ENCODE measurements at places on chromosomes 7 and 10.

GRCh38 chr10:44856696-44857095 is 54.4 kb upstream of the TMEM72 start:
- H3K27me3 ChIP-seq, result no peaks in the 10 kb centered on the region
- H3K4me1 ChIP-seq, result no peaks in the 10 kb centered on the region

DNA sequence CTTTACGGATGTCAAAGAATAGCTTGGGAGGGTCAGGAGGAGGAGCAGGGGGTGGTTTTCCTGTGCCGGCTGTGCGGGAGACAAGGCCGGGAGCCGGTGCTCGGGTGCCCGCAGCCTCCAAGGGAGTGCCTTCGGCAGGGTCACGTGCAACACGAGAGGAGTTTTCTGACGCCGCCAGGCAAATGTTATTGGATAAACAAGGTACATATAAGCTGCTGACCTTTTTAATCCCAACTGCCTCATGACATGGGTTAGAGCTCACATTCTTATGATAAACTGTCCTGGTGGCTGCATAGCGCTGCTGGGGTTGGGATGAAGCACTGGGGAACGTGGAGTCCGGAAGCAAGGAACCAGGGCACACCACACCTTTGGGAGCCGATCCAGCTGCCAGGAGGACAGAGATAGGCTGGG is 124.8 kb upstream of the PDLIM1 start:
- no peaks in the 10 kb centered on the region for H3K27me3 ChIP-seq
- peak overlapping the region; percentile 10 for H3K27ac ChIP-seq
- DNase-seq, result no peak
- H3K4me3 ChIP-seq, result no peak overlapping the region
- H3K36me3 ChIP-seq, result peaks cover 45% of the 10 kb centered on the region

- H3K27ac ChIP-seq, result no peak overlapping the region
- H3K4me1 ChIP-seq, result no peaks in the 10 kb centered on the region
- H3K36me3 ChIP-seq, result no peaks in the 10 kb centered on the region
- no peak for DNase-seq
- H3K4me3 ChIP-seq, result no peak overlapping the region
- H3K27me3 ChIP-seq, result no peaks in the 10 kb centered on the region
These were observed 62.7 kb downstream of the DNAJC12 start for GRCh38 chr10:67775279-67775678.

GRCh38 chr7:108067844-108068243 is 62.3 kb downstream of the LAMB4 start:
- H3K27ac ChIP-seq, result no peak overlapping the region
- no peaks in the 10 kb centered on the region for H3K36me3 ChIP-seq
- no peaks in the 10 kb centered on the region for H3K27me3 ChIP-seq
- no peak for DNase-seq

DNA sequence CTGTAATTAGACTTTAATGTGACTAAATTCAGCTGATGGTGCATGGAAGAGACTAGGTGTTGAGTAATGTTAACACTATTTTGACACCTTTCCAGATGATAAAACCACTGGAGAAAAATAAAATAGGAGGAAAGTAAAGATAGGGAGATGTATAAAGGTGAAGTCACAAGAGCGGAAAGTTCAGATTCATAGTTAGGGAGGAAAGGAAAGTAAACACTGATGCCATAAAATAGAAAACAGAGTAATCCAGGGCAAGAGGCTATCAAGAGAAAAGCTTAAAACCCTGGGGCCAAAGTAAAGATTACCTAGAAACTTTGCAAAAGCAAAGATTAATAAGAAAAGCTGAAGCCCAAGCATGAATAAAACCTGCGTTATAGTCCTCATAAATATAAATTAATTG is 62.8 kb downstream of the RAB11FIP2 start:
- no peaks in the 10 kb centered on the region for H3K27me3 ChIP-seq
- DNase-seq, result no peak
- no peaks in the 10 kb centered on the region for H3K4me1 ChIP-seq
- H3K27ac ChIP-seq, result no peak overlapping the region
- no peak overlapping the region for H3K4me3 ChIP-seq

GRCh38 chr7:81446212-81446611 is 323.6 kb downstream of the HGF start:
- no peak overlapping the region for H3K27ac ChIP-seq
- H3K36me3 ChIP-seq, result no peaks in the 10 kb centered on the region
- H3K4me1 ChIP-seq, result no peaks in the 10 kb centered on the region
- H3K27me3 ChIP-seq, result no peaks in the 10 kb centered on the region

DNA sequence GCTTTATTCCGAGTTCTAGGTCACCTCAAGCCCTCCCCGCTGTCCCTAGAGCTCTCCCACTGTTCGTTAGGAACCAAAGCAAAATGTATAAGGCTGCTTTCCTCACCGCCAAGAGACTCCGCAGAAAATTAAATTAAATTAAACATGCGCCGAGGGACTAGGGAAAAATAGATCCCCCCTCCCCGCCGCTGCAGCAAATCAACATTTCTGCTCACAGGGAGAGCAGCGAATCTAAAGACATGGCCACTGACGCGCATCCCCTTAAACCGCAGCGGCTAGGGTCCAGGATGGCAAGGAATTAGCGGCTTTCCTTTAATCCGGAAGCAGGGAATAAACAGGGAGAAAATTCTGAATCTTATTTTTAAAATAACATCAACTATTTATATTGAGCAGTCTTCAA is 7.6 kb downstream of the SP8 start:
- DNase-seq, result no peak
- no peaks in the 10 kb centered on the region for H3K36me3 ChIP-seq
- H3K27ac ChIP-seq, result no peak overlapping the region
- H3K4me1 ChIP-seq, result peaks cover 8% of the 10 kb centered on the region
- peaks cover 61% of the 10 kb centered on the region for H3K27me3 ChIP-seq

DNA sequence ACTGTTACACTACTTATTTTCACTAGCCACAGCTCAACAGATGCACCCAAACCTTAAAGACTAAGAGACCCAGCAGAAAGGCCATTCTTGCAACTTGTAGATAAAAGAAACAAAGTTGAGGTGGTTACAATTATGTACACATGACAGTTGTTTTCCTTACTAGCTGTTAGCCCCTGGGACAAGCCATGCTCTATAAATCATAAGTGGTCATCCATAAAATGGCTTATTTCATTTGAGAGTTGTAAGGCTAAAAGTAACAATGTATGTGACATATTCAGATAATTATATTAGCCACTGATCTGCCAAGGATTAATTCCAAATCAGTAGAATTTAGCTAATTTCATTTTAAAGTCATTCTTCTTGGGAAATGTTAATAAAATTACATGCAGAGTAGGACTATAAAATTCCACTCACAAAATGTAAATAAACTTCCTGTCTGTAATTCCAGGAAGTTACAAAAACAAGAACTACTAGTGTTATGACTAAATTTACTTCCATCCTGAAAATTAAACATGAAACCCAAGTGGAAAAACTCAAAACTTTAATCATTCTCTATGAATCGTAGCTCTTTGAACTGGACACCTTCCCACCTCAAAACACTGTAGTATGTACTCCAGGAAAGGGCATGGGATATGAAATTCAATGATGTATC is 13.3 kb downstream of the SLC37A3 start:
- DNase-seq, result no peak
- H3K4me3 ChIP-seq, result no peak overlapping the region
- H3K27me3 ChIP-seq, result no peaks in the 10 kb centered on the region
- H3K27ac ChIP-seq, result no peak overlapping the region
- H3K36me3 ChIP-seq, result peaks cover 11% of the 10 kb centered on the region

- H3K27me3 ChIP-seq, result no peaks in the 10 kb centered on the region
- H3K36me3 ChIP-seq, result no peaks in the 10 kb centered on the region
- no peak overlapping the region for H3K4me3 ChIP-seq
- DNase-seq, result peak; percentile 33
- H3K4me1 ChIP-seq, result peaks cover 9% of the 10 kb centered on the region
These were observed 52.7 kb upstream of the ELN start for GRCh38 chr7:73974948-73975926.

GRCh38 chr7:93053209-93053948 is 64.4 kb downstream of the SAMD9 start:
- H3K4me1 ChIP-seq, result no peaks in the 10 kb centered on the region
- H3K27ac ChIP-seq, result no peak overlapping the region
- DNase-seq, result no peak

DNA sequence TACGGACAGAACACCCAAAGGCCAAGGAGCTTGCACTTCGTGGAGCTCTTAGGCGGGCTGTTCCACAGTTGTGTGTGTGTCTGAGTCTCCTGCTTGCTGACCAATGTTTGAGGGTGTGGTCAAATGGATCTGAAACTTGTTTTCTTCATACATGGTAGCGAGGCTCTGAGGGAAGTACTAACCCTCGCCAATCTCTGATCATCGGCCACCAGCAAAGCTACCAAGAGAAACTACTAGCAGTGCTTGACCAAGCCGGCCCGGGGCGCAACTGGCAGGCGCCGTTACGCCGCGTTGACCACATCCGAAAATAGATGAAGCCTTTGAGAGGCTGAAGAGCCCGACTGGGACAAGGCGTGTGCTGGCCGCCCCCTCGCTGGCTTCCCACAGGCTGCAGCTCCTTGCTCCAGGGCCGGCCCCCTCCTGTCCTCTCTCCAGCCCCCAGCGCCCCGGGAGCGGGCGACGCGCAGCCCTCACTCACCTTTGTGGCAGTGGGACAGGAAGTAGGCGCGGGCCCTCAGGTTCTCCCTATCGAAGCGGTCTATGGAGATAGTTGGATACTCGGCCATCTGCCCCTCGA is 384 bp downstream of the DCLRE1C start:
- peak overlapping the region; percentile 75 for H3K4me3 ChIP-seq
- no peaks in the 10 kb centered on the region for H3K4me1 ChIP-seq
- H3K36me3 ChIP-seq, result no peaks in the 10 kb centered on the region

- H3K27ac ChIP-seq, result no peak overlapping the region
- DNase-seq, result no peak
- H3K27me3 ChIP-seq, result no peaks in the 10 kb centered on the region
These were observed 217.4 kb downstream of the ZMYND11 start for GRCh38 chr10:352476-353235.

DNA sequence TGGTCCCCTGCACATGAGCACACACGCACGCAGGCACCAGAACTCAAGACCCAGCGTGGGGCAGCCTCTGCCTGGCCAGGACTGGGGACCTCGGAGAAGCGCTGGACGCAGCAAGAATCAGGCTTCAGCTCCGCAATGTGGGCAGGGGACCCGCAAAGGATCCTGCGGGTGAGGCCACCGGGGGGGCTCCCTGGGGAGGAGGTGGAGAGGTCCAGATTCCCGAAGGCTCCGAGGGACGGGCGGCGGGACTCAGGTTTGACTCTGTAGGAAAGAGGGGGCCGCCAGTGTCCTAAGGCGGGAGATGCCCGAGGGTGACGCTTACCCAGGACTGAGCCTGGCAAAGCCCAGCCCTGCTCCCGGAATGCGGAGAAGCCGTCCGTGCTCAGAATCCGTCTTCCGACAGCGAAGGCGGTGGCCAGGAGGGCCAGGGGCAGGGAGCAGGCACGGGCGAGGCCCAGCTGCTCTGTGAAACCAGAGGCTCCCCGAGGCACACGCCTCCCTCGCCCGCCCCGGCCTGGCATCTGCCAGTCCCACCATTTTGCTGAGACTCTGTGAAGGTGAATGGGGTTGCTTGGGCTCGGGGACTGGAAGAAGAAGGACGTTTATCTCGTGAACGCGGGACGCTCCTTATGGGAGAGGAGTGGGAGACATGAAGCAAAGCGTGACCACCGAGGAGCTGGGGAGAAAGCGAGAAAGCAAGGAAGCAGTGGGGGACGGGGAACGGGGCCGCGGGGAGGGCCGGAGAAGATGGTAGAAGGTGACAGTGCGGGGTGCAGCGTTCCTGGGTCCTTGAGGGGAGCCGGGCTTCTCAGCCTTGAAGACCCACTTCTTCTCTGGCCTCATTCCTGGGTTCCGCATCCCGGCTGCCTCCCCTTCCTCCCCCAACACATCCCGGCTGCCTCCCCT is 489.2 kb downstream of the PTPRN2 start:
- H3K27ac ChIP-seq, result no peak overlapping the region
- H3K4me1 ChIP-seq, result no peaks in the 10 kb centered on the region
- H3K27me3 ChIP-seq, result no peaks in the 10 kb centered on the region
- H3K36me3 ChIP-seq, result no peaks in the 10 kb centered on the region
- DNase-seq, result no peak

GRCh38 chr7:131546583-131547141 is 9.8 kb downstream of the PODXL start:
- H3K4me3 ChIP-seq, result no peak overlapping the region
- H3K27me3 ChIP-seq, result no peaks in the 10 kb centered on the region
- H3K4me1 ChIP-seq, result no peaks in the 10 kb centered on the region
- H3K27ac ChIP-seq, result no peak overlapping the region
- H3K36me3 ChIP-seq, result no peaks in the 10 kb centered on the region

DNA sequence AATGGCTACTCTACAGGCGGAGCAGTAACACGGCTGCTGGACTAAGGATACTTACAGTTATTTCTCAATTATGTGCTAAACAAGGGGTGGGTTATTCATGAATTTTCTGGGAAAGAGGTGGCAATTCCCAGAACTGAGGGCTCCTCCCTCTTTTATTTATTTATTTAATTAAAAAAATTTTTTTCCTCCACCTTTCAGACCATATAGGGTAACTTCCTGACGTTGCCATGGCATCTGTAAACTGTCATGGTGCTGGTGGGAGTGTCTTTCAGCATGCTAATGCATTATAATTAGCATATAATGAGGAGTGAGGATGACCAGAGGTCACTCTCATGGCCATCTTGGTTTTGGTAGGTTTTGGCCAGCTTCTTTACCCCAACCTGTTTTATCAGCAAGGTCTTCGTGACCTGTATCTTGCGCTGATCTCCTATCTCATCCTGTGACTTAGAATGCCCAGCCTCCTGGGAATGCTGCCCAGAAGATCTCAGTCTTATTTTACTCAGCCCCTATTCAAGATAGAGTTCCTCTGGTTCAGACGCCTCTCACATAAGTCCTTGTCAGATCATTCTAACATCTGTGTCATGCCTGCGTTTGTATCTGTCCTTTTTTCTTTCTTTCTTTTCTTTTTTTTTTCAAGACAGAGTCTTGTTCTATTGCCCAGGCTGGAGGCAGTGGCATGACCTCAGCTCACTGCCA is 15.9 kb upstream of the STOX1 start:
- H3K27me3 ChIP-seq, result no peaks in the 10 kb centered on the region
- no peaks in the 10 kb centered on the region for H3K36me3 ChIP-seq
- H3K4me1 ChIP-seq, result no peaks in the 10 kb centered on the region

GRCh38 chr10:121838931-121839330 is 88.9 kb downstream of the ATE1 start:
- DNase-seq, result no peak
- H3K4me3 ChIP-seq, result no peak overlapping the region
- no peaks in the 10 kb centered on the region for H3K4me1 ChIP-seq
- H3K27me3 ChIP-seq, result no peaks in the 10 kb centered on the region
- H3K27ac ChIP-seq, result no peak overlapping the region
- no peaks in the 10 kb centered on the region for H3K36me3 ChIP-seq

GRCh38 chr10:11395581-11396310 is 215.7 kb downstream of the USP6NL start:
- H3K4me3 ChIP-seq, result no peak overlapping the region
- DNase-seq, result no peak
- no peaks in the 10 kb centered on the region for H3K27me3 ChIP-seq

DNA sequence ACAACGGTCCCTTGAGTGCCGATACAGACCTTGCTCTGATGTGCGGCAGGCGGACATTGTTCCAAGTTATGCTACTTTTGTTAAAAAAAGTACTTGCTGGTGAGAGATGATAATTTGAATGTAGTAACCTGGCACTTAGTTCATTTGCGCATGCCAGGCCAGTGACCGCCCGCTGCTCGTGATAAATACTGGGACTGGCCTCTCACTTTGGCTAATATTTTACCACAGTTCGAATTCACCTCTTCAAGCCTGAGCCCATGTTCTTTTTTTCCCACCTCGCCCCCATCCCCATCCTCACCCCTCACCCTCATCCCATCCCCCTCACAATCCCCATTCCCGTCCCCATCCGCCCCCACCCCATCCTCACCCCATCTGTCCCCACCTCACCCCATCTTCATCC is 126.4 kb downstream of the DNAJB6 start:
- no peak overlapping the region for H3K27ac ChIP-seq
- no peaks in the 10 kb centered on the region for H3K27me3 ChIP-seq
- no peaks in the 10 kb centered on the region for H3K4me1 ChIP-seq

GRCh38 chr10:42898037-42898960 is 115.7 kb downstream of the BMS1 start:
- H3K4me1 ChIP-seq, result no peaks in the 10 kb centered on the region
- H3K4me3 ChIP-seq, result no peak overlapping the region
- no peak overlapping the region for H3K27ac ChIP-seq
- DNase-seq, result no peak
